ENCODE measurements at places on chromosomes 16 and 17.
A peak's percentile ranks its signal among the peaks of the same experiment; 100 is the strongest.

- no peak for DNase-seq
These were observed 19.6 kb downstream of the SNN start for GRCh38 chr16:11687601-11688519.

GRCh38 chr16:79805621-79806020 lies 205.1 kb upstream of the MAF start:
- no peak for DNase-seq

DNA sequence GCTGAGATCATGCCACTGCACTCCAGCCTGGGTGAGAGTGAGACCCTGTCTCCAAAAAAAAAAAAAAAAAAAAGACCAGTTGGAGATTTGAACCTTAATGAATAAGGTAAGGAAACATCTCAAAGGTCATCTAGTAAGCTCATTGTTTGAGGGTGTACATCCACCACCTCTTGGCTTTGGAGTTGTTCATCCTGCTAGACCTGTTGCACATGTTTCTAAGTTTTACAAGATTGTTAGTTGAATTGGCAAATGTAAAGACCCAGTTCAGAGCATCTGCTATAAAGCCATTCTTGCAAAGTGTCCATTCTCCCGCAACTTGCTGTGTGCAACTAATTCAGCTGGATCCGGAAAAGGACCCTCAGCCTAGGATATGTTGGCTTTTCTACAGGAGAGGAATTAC lies 1.5 kb downstream of the PSMD7 start:
- DNase-seq, result no peak

DNA sequence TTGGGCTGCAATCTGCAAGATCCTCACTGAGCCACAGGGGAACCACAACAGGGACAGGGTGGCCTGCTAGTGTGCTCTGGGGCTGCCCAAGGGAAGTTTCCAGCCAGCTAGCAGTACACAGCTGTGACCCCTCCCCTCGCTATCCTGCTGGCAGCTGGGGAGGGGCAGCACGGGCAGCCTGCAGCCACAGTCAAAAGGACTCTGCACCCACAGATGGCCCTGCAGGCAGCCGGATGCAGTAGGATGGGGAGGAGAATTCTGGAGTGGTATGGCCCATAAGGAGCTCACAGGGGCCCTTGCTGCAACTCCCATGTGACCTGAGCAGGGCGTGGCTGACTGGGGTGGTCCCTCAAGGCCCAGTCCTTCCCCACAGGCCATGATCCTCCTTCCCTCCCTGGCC lies 74.3 kb downstream of the PLD6 start:
- no peak for DNase-seq

DNA sequence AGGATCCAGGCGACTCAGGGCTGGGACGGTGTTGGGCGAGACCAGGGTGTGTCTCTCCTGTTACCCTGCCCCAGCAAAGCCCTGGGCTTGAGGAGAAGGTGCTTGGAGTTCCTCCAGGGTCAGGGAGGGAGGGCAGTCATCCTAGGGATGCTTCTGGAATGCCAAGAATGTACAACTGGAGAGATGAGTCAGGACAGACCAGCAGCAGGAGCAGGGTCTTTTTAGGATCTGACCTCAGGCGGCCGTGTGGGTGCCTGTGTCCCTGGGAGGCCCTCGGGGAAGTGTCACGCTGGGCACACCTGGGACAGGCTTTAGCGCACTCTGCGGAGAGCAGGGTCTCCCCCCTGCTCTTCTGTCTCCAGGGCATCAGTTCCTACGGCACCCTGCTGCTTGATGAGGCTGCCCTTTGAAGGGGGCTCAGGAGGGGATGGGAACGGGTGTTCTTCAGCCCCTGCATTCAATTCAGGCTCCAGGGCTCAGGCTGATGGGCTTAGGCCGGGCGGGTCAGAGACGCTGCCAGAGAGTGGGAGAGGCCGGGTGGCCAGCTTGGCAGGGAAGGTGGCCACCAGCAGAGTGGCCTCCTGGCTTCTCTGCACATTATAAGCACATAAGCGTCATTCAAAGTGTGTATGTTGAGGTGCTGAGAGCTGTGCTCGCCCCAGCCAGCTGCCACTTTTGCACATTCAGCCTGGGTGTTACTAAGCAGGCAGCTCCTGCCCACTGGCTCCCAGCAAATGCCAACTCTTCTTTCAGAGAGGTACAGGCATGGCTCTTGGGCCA lies 8.4 kb upstream of the MTSS2 start:
- DNase-seq, result no peak

DNA sequence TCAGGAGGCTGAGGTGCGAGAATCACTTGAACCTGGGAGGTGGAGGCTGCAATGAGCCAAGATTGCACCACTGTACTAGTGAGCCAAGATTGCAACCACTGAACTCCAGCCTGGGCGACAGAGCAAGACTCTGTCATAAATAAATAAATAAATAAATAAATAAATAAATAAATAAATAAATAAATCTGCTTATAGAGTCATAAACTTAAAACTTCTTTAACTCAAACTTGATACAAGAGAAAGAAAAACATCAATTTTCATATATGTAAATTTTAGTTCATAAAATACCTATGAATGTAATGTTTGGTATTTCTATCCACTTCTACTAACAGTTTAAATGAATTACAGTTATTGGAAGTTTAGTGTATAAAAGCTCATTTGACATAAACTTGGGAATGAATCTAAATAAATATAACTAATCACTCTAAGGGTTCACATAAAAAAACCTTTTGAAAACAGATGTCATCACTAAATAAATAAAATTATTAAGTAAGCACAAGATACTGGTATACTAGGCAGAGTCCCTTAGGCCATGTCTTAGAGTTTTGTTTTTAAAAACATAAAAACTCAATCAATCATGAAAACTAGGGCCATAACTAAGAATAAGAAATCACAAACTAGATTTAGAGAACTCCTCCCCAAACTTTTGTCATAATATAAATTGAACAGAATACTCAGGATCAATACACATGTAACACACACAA lies 54.1 kb downstream of the SMURF2 start:
- DNase-seq, result no peak

GRCh38 chr17:82408288-82408937 lies 9.7 kb upstream of the HEXD start:
- DNase-seq, result no peak

DNA sequence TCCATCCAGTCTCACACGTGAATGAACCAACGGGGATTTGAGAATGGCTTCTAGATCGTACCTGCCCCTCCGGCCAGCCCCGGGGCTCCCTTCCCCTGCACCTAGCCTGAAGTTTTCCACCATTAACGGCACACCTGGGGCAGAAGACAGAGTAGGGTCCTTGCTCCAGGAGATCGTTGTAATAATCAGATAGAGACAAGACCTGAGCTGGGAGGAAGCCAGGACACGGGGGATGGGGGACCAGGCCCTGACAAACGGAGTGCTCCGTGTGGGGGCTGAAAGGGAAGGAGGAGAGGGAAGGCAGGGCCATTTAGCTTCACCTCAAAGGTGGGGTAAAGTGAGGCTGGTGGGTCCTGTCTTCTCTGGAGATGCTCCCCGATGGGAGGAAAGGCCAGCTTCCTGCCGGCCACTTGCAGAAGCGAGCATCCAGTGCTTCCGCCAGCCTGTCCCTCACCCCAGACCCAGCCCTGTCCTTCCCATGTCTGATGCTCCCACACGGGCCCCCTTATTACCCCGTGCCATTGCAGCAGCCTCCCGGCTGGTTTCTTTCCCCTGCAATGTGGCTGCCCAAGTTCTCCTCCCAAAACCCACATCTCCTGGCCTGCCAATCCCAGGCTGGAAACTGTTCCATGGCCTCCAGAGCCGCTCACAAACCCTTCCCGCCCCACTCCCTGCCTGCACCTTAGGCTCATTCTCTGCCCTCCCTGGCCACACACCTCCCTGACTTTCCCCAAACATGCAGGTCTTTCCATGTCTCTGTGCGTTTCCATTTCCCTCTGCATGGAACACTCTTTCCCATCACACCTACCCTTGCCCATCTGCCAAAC lies 79.3 kb downstream of the MRC2 start:
- no peak for DNase-seq

- DNase-seq, result no peak
These were observed 44.8 kb upstream of the MSI2 start for GRCh38 chr17:57211543-57211942.

- DNase-seq, result no peak
These were observed 13.4 kb downstream of the ITGAM start for GRCh38 chr16:31273187-31273586.

- DNase-seq, result no peak
These were observed 9.0 kb upstream of the G6PC1 start for GRCh38 chr17:42891539-42892152.

- DNase-seq, result no peak
These were observed 6.3 kb downstream of the CCL11 start for GRCh38 chr17:34291721-34292348.

GRCh38 chr16:23500212-23500861 lies 10.0 kb downstream of the GGA2 start:
- DNase-seq, result no peak

DNA sequence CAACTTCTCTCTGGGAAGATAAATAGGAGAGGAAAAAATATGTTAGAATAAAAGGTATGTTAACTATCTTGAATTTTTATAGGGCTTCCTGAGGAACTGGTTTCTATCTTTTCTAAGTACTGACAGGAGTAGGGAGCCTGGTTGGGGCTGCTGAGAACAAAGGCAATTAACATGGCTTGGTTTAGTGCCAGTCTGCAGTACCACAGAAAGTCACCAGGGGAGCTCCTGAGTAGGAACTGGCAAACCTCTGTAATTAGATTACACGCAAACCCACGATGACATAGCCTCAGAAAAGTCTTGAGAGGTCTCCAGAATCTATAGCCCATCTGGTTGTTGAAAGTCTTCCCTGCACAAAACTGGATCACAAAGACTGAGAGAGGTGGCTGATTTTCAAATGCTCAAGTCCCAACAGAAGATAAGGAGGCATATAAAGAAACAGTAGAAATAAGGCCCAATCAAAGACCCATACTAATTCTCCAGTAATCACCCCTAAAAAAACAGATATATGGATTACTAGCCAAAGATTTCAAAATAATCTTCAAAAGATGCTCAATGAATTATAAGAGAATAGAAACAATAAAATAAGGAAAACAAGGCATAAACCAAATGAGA lies 11.7 kb upstream of the CNTNAP4 start:
- no peak for DNase-seq

DNA sequence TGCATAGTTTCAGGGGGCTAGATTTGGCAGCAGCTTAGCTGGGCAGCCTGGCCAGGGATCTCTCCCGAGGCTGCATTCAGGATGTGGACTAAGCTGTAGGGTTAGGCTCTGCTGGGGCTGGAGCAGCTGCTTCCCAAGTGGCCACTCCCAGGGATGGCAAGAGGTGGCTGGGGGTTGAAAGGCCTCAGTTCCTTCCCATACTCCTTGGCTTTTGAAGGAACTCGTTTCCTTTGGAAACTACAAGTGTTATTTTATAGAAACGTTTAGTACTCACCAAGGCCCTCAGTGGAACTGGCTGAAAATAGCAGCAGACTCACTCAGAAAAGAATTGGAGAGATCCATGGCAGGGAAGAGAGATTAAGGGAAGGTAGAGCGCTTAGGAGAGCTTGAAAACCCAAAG lies 76.4 kb downstream of the WWP2 start:
- DNase-seq, result no peak

- DNase-seq, result no peak
These were observed 668 bp downstream of the ATPAF2 start for GRCh38 chr17:18038149-18038850.

- no peak for DNase-seq
These were observed 41.4 kb downstream of the RPH3AL start for GRCh38 chr17:311119-311782.

DNA sequence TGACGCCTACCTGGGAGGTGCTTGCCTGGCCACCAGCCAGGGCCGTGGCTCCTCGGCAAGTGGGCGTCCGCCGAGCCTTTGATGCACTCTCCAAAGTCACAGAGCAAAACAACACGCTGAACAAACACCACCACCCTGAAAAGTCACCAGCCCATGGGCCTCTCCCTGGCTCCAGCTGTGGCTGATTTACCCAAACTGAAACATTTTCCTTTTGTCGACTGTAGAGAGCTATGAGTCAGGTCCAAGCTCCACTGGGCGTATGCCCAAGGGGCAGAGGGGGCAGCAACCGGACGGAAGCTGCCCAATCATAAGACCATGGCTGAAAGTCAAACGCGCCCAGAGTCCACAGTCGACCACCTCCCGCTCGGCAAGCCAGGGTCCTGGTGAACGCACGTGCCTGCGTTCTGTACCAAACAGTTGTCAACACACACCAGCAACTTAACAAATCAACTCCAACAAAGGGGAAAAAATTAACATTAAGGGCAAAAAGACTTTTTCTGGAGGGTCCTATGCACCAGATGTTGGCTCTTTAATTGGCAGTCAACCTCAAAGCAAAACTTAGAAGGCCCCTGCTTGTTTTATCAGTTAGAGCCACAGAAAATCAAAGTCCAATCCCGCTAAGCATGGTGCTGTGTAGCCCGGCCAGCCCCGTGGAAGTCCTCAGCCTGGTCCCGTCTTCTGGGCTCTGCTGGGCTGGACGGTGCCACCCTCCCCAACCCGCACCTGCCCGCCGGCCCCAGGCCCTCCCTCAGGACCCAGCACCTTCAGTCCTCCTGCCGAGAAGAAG lies 47.3 kb downstream of the TBC1D16 start:
- DNase-seq, result no peak

GRCh38 chr17:60139438-60140285 lies 10.1 kb upstream of the CA4 start:
- DNase-seq, result peak; percentile 65

DNA sequence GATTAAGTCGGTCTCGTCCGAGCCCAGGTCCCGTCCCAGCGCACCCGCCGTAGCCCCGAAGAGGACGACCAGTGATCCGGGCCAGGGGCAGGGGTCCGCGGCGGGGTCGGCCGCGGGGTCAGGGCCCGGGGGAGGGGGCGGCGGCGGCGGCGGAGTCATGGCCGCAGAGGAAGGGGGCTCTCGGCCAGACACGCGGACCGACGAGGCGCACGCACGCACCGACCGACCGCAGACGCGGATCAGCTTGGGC lies at the start of gene ESRP2:
Gene ESRP2, minus strand, starts transcription at position 241 of the 250 bp plus-strand sequence. Its CDS starts 82 bp downstream, at position 159.
- DNase-seq, result no peak

- DNase-seq, result no peak
These were observed 20.7 kb downstream of the PIK3R6 start for GRCh38 chr17:8846768-8847211.

- no peak for DNase-seq
These were observed 36.7 kb downstream of the KIAA0753 start for GRCh38 chr17:6603744-6604325.

- DNase-seq, result no peak
These were observed 11.9 kb downstream of the NFATC3 start for GRCh38 chr16:68097088-68097487.

DNA sequence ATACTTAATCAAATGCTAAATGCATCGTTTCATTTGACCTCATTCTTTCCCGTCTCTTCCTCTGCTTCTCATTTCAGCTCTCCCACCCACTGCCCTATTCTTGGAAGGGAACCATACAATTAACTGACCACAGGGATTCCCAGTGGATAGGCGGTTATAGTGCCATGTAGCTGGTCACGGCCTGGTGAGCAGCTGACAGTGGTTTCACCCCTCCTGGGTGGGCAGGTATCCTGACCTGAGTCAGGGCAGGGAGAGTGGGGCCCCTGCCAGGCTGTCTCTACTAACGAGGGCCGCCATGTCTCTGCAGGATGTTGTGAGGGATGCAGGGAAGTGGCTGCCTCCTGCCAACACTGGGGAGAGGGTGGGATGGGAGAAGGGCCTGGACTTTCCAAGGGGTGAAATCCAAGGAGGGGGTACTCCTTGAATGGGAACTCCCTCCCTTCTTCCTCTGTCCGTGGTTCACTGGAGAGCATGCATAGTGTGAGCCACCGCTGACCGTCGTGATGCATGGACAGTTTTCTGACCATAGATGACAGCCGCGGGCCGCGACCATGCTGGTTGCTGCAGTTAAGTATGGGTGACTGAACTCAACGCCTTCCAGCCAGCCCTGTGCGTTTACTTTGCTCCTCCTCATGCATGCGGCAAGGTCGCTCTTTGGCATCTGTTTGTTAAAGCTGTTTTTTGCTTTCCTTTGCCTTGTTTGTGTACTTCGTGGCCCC lies 95.9 kb downstream of the RPTOR start:
- no peak for DNase-seq

Measured in activated CD4-positive, alpha-beta T cell treated with anti-CD3 and anti-CD28 coated beads, Interleukin-2, amount 50 U/mL, for 1 hour (primary cell).